GDM1 (cell line): ENCODE measurements at places on chromosomes 11 and 22.

- peak; percentile 56 for DNase-seq
Measured at GRCh38 chr11:57787920-57788702, 26.5 kb downstream of the CTNND1 start.

DNA sequence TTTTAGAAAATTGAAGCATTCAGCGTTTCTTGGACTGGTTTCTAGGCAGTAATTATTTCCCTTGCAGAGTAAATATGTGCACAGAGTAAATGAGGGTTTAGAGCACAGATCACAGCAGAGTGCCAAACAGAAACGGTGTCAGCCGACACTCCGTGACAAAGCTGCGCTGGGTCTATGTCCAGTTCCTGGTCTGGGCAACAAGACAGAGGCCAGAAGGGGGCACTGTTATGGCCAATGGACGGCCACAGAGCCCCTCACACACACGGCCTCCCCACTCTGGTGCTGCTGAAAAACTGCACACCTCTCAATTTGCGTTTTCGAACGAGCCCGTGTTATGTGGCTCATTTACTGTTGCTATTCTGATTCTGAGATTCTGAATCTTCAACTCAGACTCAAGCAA lies 180.7 kb downstream of the MPPED1 start:
- no peak for DNase-seq

DNA sequence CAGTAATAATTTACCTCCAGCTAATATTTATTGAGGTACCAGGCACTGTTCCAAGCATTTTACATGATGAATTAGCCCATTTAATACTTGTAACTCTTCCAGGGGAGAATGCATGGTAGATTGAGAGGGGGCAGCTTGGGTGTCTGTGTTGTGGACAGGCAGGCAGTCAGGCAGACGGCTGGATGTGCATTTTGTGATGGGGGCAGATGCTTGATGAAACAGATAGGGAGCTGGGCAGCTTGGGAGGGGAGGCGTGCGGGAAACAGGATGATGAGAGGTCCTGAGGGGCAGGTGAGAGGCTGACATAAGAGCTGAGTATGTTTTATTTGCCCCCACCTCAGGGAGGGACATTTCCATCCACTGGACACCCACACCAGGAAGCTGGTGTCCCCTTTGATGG lies 33.1 kb upstream of the SHISAL1 start:
- DNase-seq, result no peak

- no peak for DNase-seq
Measured at GRCh38 chr11:36156161-36156816, 132.9 kb downstream of the COMMD9 start.

GRCh38 chr22:30205281-30206115 lies 41.1 kb downstream of the LIF start:
- DNase-seq, result no peak

GRCh38 chr11:119112314-119113020 lies 5.3 kb downstream of the C2CD2L start:
- no peak for DNase-seq

- no peak for DNase-seq
Measured at GRCh38 chr11:99020352-99021225, at the start of gene CNTN5. TSS of gene CNTN5 (plus strand) at chr11:99020949.

GRCh38 chr22:38467904-38468442 lies at the start of gene KDELR3:
TSS of gene KDELR3 (plus strand) at chr22:38468096. CDS start at chr22:38468234, 138 bp downstream.
- DNase-seq, result no peak

DNA sequence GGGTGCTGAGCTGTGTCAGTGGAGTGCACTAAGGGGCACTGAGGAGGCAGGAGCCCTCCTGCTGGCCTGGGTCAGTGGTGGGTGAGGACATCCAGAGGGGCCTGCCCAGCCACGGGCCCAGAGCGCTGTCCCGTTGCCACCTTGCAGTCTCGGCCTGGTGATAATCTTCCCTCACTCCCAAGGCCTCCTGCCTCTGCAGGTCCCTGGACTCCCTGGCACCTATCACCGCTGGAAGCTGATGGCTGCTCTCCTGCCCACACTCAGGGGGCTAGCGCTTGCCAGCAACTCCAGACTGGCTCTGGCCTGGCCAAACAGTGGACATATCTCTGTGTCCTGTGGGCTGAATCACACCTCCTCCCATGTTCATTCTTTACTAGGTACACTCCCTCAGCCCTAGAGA lies 86.5 kb upstream of the PITPNB start:
- no peak for DNase-seq

GRCh38 chr11:24206511-24206910 lies 290.3 kb upstream of the LUZP2 start:
- no peak for DNase-seq

DNA sequence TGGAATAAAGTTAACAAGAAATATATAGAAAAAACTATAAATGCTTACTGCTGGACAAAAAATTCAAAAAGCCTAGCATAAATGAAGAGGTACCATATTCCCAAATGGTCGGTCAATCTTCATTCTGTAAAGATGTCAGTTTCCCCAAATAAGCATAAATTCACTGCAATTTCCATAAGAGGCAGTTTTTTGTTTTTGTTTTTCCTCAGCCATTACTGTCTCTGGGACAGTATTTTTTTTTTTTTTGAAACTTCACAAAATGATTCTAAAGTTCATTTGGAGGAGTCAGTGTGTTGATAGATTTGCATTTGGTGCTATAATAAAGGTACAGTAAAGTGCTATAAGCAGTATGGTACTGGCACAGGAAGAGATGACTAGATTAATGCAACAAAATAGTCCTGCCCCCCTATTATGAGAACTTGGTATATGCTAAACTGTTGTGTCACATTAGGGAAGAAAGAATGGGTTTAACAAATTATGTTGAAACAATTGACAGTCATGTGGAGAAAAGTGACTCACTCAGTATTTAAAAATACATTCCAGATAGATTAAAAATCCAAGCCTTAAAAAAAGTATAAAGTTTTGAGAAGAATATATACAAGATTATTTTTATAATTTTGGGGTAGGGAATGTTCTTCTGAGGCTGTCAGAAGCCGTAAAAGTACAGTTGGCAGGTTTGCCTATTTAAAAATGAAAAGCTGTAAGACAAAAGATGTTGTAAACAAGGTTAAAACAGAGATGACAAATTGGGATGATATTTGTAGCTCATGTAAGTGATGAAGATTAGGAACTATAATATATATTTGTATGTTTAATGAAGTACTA lies 2.6 kb upstream of the FTH1 start:
- DNase-seq, result no peak

DNA sequence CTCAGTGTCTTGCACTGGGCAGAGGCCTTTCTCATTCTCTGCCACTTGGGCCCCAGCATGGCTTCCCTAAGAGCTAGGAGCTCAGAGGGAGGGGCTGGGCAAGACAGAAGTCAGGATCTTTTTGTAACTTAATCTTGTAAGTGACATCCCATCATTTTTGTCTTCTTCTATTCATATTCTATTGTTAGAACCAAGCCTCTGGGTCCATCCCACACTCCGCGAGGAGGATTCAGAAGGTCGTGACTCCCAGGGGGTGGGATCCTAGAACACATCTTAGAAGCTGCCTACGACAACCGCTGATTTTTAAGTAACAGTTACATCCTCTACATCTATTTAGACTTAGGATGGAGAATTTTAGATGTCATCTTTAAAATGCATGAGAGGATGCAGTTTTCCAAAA lies 1.5 kb upstream of the IL17RA start:
- no peak for DNase-seq
